Caco-2 (cell line): ENCODE measurements at places on chromosomes 1 and 21. TPM values are rescaled to one million over a fixed set of nuclear protein-coding genes. Genes with fewer than 3 reads are reported as not detected.
A peak's percentile ranks its signal among the peaks of the same experiment; 100 is the strongest.

DNA sequence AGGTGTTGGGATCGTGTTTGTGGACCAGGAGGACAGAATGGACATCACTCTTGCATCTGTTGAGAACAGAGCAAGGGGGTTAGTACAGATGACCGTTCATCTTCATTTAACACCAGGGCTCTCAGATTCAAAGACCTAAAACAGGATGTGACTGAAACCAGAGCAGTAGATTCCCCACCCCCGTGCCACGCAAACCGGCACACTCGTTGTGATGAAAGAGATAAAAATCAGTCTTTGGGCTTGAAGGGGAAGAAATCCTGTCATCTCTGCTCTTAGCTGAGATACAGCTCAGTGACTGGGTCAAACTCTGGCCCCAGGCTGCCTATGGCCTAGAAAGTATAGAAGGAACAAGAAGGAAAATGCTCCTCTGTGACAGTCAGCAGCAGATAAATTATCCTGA, 146.2 kb upstream of the KRTAP19-8 start:
- no peak overlapping the region for H3K4me3 ChIP-seq
- H3K4me1 ChIP-seq = no peaks in the 10 kb centered on the region
- no peak overlapping the region for H3K27ac ChIP-seq
- H3K36me3 ChIP-seq = no peaks in the 10 kb centered on the region

GRCh38 chr1:15196807-15197530, 43.4 kb downstream of the TMEM51 start:
- no peak overlapping the region for H3K4me3 ChIP-seq
- peaks cover 64% of the 10 kb centered on the region for H3K4me1 ChIP-seq

DNA sequence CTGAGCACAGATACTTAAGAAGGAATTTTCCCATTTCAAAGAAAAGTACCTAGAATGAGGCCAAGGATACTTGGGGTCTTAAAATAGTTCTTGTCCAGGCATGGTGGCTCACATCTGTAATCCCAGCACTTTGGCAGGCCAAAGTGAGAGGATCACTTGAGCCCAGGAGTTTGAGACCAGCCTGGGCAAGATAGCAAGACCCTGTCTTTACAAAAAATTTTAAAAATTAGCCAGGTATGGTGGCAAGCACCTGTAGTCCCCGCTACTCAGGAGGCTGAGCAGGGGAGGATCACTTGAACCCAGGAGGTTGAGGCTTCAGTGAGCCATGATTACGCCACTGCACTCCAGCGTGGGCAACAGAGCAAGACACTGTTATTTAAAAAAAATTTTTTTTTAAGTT, 29.0 kb downstream of the NFYC start:
- no peak overlapping the region for H3K4me3 ChIP-seq
- peaks cover 42% of the 10 kb centered on the region for H3K4me1 ChIP-seq
- DNase-seq = no peak
- H3K36me3 ChIP-seq = no peaks in the 10 kb centered on the region
- no peaks in the 10 kb centered on the region for H3K27me3 ChIP-seq
- H3K27ac ChIP-seq = no peak overlapping the region

- no peak overlapping the region for H3K4me3 ChIP-seq
- H3K27me3 ChIP-seq = no peaks in the 10 kb centered on the region
- H3K27ac ChIP-seq = no peak overlapping the region
Measured at GRCh38 chr1:112250892-112251291, 145.1 kb upstream of the CTTNBP2NL start.

GRCh38 chr1:231778009-231778719, 151.6 kb downstream of the DISC1 start:
- H3K27me3 ChIP-seq = no peaks in the 10 kb centered on the region
- peak; percentile 48 for DNase-seq
- no peaks in the 10 kb centered on the region; the same call in 1 of the 2 replicates for H3K4me1 ChIP-seq
- no peaks in the 10 kb centered on the region for H3K36me3 ChIP-seq
- H3K4me3 ChIP-seq = no peak overlapping the region

- H3K4me1 ChIP-seq = peaks cover 2% of the 10 kb centered on the region
- H3K27ac ChIP-seq = no peak overlapping the region
- no peak overlapping the region for H3K4me3 ChIP-seq
- H3K36me3 ChIP-seq = no peaks in the 10 kb centered on the region
- H3K27me3 ChIP-seq = no peaks in the 10 kb centered on the region
Measured at GRCh38 chr1:199453723-199454122, 573.8 kb upstream of the NR5A2 start.

Gene GJC2
- 1.1 and 1.5 TPM in 2 replicates for total RNA-seq

Gene DPYD
- 7.0 and 7.6 TPM in 2 replicates for total RNA-seq

- H3K4me3 ChIP-seq = no peak overlapping the region
- no peak for DNase-seq
- H3K27me3 ChIP-seq = no peaks in the 10 kb centered on the region
- no peaks in the 10 kb centered on the region for H3K4me1 ChIP-seq
- H3K27ac ChIP-seq = no peak overlapping the region
Measured at GRCh38 chr1:35591211-35591610, 18.1 kb downstream of the TFAP2E start.

DNA sequence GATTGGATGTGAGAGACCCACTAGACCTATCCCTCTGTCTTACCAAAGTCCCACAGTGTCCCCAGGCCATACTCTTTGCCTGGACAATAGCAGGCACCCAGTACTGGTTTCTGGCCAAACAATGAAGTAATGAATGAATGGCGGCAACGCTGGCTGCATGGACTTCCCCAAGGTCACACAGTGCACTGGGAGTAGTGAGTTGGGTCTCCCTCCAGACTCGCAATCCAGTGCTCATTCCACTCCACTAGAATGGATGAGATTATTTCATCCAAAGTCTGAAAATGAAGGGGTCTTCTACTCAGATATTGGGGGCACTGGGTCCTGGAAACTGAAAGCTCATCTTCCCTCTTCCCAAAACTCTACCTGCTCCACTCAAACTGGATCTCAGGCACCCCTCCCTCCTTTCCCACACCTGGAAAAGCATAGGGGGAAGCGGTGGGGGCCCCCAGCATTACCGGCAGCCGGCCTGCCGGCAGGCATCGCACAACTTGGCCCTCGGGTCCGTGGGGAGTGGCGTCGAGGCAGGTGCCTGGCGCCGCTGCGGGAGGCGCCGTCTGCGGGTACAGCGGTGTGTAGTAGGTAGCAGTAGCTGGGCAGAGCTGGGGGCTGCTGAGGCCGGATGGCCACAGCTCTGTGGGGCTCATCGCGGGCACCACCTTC, 816 bp downstream of the E2F2 start:
- peak overlapping the region; percentile 86 for H3K4me3 ChIP-seq
- DNase-seq = no peak
- no peaks in the 10 kb centered on the region for H3K27me3 ChIP-seq
- H3K27ac ChIP-seq = no peak overlapping the region
- no peaks in the 10 kb centered on the region for H3K36me3 ChIP-seq

Gene PTGFR
- total RNA-seq = not detected in 2 replicates

DNA sequence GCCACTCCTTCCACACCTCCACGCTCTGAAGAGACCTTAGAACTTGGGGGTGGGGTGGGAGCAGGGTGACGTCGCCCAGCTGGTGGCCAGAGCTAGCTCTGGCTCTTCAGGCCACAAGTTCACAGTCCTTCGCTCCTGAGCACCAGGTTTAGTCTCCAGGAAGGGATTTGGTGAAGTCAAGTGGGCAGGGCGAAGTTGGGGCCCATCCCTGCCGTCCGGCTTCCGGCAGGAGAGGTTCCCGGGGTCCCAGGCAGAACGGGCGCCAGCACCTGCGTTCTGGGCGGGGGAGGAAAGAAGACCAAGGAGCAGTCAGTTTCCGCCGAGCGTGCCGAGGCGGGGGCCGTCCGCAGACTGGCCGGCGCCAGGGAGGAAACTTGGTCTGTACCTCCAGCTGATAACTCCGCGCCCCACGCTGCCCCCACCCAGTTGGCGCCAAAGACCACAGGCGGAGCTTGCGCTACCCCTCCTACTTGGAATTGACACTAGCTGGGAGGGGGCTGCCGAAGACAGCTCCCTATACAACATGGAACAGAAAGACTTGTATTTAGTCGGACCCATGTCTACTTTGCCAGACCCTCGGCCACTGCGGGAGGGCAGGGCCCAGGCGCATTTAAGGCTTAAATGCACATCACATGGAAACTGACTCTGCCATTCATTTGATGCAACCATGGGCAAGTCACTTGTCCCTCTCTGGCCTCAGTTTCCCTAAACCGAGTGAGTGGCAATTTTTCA, 995 bp downstream of the ID3 start:
- DNase-seq = peak; percentile 50
- no peaks in the 10 kb centered on the region for H3K27me3 ChIP-seq
- H3K36me3 ChIP-seq = no peaks in the 10 kb centered on the region
- peak overlapping the region; percentile 97 for H3K27ac ChIP-seq
- H3K4me3 ChIP-seq = peak overlapping the region; percentile 68

Gene FCMR
- not detected in 2 replicates for total RNA-seq

Gene LEFTY2
- total RNA-seq = not detected in 2 replicates

Gene WRAP73
- total RNA-seq = 25.1 and 31.6 TPM in 2 replicates

Gene KRTAP11-1
- not detected in 2 replicates for total RNA-seq

DNA sequence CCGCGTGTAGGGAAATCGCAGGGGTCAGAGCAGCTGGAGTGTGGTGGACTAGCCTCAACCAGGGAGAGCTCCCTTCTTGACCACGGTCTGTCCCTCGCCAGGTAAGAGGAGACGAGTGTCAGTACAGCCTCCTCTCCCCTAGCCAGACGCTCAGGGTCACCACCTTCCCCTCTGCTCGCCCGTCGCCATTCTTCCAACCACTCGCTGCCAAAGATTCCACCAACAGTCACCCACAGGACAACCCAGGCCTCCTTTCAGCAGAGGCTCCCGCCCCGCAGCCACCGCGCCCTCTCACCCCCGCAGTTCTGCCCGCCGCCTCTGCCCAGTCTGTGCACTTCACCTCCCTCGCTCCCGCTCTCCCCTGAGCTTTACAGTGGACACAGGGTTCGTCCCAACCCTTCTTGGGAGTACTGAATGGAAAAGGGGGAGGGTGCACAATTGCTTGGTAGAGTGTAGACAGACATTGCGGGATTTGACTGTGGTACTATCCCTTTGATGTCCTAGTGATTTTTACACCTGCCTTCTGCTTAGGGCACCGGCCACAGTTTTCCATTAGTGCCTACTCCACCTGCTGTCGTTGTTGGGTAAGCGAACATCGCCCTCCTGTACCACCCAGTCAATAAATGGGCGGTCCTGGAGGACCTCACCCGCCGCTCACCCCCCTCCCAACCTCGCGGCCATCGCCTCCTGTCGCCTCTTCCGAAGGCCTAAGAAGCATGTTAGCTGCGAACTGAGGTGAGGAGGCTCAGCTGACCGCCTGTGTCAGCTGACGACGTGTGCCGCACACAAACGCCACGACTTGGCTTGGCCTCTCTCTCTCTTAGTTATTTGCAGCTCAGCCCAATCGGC, 9.2 kb upstream of the NBPF11 start:
- H3K4me1 ChIP-seq = peaks cover 2% of the 10 kb centered on the region; the same call in 1 of the 2 replicates
- no peaks in the 10 kb centered on the region for H3K27me3 ChIP-seq
- H3K4me3 ChIP-seq = no peak overlapping the region
- H3K27ac ChIP-seq = no peak overlapping the region

- H3K4me3 ChIP-seq = no peak overlapping the region
- H3K36me3 ChIP-seq = no peaks in the 10 kb centered on the region
- H3K27ac ChIP-seq = no peak overlapping the region
- peaks cover 4% of the 10 kb centered on the region; the same call in 1 of the 2 replicates for H3K4me1 ChIP-seq
- no peak for DNase-seq
Measured at GRCh38 chr1:203558064-203558760, 64.3 kb downstream of the OPTC start.

GRCh38 chr1:58924821-58925220, 141.0 kb upstream of the JUN start:
- H3K27ac ChIP-seq = no peak overlapping the region
- H3K27me3 ChIP-seq = no peaks in the 10 kb centered on the region
- peaks cover 25% of the 10 kb centered on the region for H3K4me1 ChIP-seq
- H3K36me3 ChIP-seq = no peaks in the 10 kb centered on the region
- no peak for DNase-seq

Gene KLF17
- not detected in 2 replicates for total RNA-seq

Gene S1PR1
- not detected in 2 replicates for total RNA-seq

DNA sequence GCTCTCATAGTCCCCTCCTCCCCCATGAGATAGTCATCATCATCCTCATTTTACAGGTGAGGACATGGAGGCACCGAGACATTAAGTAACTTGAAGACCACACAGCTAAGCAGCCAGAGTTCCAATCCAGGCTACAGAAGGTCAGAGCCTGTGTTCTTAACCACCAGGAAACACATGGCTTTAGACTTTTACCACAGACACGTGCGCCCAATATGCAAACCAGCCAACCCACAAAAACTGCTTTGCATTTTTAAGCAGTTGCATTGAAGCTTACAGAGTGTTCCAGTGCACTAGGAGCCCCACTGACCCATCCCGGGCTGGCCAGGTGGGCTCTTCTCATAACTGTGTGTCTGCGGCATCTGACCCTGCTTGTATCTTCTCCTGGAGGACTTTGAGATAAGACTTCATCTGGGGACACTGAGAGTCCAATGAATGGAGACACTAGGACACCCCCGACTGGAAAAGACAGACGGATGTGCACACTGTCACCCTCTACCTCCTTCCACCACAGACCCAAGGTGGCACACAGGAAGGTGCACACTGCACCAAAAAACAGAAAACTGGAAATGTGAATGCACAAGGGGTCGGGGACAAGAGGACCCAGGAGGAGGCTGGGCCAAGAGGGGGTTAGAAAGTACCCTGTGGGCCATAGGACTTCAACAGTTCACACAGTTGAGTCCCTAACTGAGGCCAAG, 56.4 kb downstream of the ETS2 start:
- no peak for DNase-seq
- H3K4me3 ChIP-seq = no peak overlapping the region
- H3K27ac ChIP-seq = no peak overlapping the region
- H3K36me3 ChIP-seq = no peaks in the 10 kb centered on the region
- no peaks in the 10 kb centered on the region for H3K27me3 ChIP-seq

Gene CD84
- not detected in 2 replicates for total RNA-seq

DNA sequence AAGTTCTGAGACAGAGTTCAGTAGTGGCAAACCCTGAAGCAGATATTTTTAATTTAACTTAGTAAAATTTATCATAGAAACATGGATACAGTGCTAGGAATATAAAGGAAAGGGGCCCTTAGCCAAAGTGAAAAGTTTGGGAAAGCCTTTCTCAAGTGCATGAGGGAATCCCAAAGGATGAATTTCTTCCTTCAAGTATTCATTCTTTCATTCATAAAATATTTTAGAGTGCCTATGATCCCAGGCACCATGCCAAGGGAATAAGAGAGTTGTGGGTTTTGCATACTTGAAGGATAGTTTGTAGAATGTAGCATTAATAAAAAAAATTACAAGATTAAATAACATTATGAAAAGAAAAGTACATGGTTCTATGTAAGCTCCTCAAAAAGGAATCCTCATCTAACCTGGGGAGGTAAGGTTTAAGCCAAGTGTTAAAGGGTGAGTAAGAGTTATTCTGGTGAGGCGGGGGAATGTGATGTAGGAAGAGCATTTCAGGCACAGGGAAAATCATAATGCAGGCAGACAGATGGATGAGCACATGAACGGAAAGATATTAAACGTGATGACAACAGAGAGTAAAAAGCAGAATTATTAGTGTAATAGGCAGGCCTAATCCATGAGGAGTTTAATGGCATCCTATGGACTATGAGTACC, 40.4 kb upstream of the NTNG1 start:
- no peaks in the 10 kb centered on the region for H3K4me1 ChIP-seq
- no peak overlapping the region for H3K27ac ChIP-seq
- DNase-seq = no peak

Gene RNU1-4
- 1,622 and 1,638 TPM in 2 replicates for total RNA-seq

GRCh38 chr1:181482521-181483284, 614 bp upstream of the CACNA1E start:
- no peak overlapping the region for H3K27ac ChIP-seq
- H3K4me1 ChIP-seq = no peaks in the 10 kb centered on the region
- H3K4me3 ChIP-seq = peak overlapping the region; percentile 26
- no peaks in the 10 kb centered on the region for H3K27me3 ChIP-seq

- H3K36me3 ChIP-seq = no peaks in the 10 kb centered on the region
- no peaks in the 10 kb centered on the region for H3K27me3 ChIP-seq
- no peak for DNase-seq
- no peaks in the 10 kb centered on the region; the same call in 1 of the 2 replicates for H3K4me1 ChIP-seq
Measured at GRCh38 chr1:51819810-51820209, 58.7 kb downstream of the NRDC start.
